ENCODE measurements at places on chromosomes 2 and 18. TPM values are rescaled to one million over a fixed set of nuclear protein-coding genes. Genes with fewer than 3 reads are reported as not detected.

LRRC30 gene
- total RNA-seq, result not detected

RASGRP3 gene
- total RNA-seq, result 0.61 TPM

SLC5A7 gene
- not detected for total RNA-seq

PLGLB2 gene
- not detected for total RNA-seq

RETSAT gene
- total RNA-seq, result 54.8 TPM

GFPT1 gene
- total RNA-seq, result 16.4 TPM

CTAGE1 gene
- not detected for total RNA-seq

WDR35 gene
- total RNA-seq, result 15.2 TPM

LHCGR gene
- total RNA-seq, result not detected

HOXD12 gene
- not detected for total RNA-seq

UGT1A3 gene
- total RNA-seq, result not detected

TRIB2 gene
- total RNA-seq, result 0.49 TPM

GTF2A1L gene
- total RNA-seq, result not detected

KANSL3 gene
- 25.9 TPM for total RNA-seq

THSD7B gene
- total RNA-seq, result not detected

MLPH gene
- 318 TPM for total RNA-seq

PPM1G gene
- total RNA-seq, result 155 TPM

TCF23 gene
- total RNA-seq, result not detected

REG1B gene
- not detected for total RNA-seq
